ENCODE measurements at places on chromosomes 3 and 15.

- DNase-seq = no peak
These were observed 334.1 kb downstream of the RBMS3 start for GRCh38 chr3:29614954-29615353.

GRCh38 chr3:177828208-177828565, 630.9 kb upstream of the TBL1XR1 start:
- DNase-seq = no peak

DNA sequence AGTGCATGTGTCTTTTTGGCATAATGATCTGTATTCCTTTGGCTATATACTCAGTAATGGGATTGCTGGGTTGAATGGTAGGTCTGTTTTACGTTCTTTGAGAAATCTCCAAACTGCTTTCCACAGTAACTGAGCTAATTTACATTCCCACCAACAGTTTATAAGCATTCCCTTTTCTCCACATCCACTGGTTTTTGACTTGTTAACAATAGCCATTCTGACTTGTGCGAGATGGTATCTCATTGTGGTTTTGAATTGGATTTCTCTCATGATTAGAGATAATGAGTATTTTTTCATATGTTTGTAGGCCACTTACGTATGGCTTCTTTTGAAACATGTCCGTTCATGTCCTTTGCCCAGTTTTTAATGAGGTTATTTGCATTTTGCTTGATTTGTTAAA, 117.7 kb downstream of the CHCHD4 start:
- no peak for DNase-seq

DNA sequence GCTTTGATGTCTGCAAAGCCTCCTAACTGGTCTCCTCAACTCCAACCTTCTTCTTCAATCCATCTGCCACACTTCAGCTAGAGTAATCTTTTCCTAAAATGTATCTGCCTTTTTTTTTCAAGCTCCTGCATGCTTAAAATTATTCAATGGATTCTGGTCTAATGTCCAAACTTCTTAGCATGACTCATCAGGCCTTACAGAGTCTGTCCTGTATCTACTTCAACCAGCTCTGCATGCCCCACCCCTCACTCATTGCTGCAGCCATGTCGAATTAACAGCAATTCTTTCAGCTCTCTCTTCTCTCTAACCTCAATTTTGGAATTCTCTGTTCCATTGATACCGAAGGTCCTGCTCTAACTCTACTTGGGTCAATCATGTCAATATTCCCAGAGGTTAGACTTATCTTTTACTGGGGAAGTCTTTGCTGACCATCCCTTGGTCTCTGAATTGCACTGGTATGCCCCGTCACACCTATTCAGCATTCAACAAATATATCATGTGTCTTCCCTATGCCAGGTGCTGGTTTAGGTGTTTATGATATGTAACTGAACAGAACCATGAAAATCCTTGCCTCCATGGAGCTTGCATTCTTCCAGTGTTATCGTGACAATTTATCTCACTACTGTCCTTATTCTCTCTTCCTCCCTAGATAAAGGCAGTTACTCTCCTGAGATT, 88.5 kb upstream of the NANOGP8 start:
- peak; percentile 16 for DNase-seq

DNA sequence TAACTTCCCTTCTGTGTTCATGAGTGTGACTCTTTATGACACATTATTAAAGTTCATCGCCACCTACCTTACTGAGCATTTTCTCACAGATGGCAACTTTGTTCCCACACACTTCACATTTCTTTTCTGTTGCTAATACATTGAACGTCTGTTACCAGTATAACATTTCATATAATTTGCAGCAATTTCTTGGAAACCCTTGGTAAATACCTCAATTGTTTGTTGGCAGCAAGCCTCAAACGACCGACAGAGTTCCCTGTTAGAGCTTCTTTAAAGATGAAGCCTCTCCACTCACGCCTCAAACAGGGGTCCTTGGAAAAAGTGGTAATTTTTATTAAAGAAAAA, 3.2 kb upstream of the CHSY1 start:
- no peak for DNase-seq

DNA sequence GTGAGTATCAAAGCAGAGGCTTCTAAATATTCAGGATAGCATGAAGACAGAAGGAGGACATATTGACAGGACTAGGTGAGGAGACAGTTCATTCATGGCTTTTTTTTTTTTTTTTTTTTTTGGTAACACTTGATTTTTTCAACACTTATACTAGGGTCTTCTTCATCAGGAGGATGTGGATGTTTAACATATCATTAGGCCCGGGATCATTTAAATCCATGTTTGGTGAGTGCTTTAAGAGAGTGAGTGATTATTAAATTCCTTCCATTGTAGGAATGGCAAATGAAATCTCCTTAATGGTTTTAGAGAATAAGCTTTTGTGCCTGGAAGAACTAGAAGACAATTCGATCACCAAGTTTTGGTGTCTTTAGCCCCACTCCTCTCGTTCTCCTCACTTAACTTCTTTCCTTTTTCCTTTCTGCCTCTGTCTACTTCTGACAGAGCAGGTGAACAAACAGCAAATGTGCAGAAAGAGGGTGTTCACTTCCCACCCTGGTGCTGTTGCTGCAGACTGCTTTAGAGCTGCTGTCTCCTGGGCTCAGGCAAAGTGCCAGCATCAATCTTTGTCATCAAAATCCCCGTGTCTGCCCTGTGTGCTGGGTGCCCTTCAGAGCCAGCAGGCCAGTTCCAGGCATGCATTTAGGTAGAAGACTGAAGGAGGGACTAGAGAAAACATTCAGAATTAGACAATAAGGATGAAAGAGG, 35.6 kb upstream of the RAB11A start:
- DNase-seq = no peak

GRCh38 chr15:86115145-86115801, 35.6 kb downstream of the AGBL1 start:
- peak; percentile 83 for DNase-seq

- DNase-seq = peak; percentile 65
These were observed 275.3 kb downstream of the UACA start for GRCh38 chr15:70488002-70488605.

Data from COLO829 (cell line).